ENCODE measurements at places on chromosomes 12 and 14. TPM values are rescaled to one million over a fixed set of nuclear protein-coding genes. Genes with fewer than 3 reads are reported as not detected.

DNA sequence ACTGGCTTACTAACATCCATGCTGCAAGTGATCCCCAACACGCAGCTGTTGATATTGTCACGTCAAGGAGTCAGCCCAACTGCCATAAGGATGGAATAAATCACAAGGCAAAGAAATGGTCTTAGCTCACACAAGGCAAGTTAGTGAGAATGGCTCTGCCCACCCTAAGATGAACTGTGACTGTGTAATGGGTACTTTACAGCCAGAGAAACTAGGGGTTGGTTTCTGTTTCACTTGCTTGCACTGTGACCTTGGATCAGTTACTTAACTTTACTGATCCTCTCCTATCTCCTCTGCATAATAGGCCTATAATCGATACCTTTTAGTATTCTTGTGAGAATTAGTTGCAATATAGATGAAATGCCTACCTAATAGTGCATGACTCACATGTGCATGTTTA lies 52.2 kb upstream of the ANO2 start:
- no peak for DNase-seq

DNA sequence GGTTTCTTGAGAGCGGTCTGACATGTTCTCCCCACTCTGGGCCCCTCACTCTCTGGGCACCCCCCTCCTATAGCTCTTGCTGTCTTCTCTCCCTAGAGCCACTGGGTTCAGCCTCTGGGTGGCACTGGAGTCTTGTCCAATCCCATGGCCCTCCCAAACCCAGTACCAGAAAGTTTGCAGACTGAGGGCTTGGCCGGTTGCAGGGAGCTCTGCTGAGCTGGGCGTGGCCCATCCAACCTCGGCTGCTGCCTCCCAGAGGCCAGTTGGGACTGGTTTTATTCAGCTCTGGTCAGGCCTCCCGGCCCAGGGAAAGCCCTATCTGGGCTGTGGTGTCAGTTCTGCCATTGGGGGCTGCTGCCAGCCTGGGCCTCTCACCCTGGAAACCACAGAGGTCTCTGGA lies 37.9 kb downstream of the ISCA2 start:
- peak; percentile 51 for DNase-seq

DNA sequence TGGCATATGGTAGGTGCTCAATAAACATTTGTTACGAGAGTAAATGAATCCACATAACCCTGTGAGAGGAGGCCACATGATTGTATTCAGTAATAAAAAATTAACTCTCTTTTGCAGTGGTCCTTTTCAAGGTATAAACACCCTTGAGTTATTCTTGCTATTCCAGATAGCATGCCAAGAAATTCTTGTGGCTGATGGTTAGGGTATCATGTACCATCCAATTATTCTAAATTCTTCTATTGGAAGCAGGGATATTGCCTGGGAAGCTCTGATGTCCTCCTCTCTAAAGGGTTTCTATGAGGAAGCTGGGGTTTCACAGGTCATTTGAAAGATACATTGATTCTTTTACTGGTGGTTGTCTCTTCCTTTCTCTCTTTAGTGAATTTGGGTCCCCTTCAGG lies 10.1 kb downstream of the AKAP6 start:
- DNase-seq = no peak

Gene SOAT2
- not detected for total RNA-seq

Gene STRAP
- 60.3 TPM for total RNA-seq

DNA sequence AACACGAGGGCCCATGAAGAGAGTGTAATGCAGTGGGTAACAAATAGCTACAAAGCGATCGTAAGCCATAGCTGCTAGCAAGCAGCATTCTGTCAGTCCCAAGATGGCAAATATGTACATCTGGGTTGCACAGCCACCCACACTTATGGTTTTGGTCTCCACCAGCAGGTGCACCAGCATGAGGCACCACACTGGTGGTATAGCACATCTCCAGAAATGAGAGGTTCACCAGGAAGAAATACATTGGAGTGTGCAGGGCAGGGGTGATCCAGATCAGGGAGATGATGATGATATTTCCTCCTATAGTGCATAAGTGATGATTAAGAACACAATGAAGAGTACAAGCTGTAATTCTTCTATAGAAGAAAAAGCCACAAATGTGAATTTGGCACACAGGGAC lies 26.4 kb upstream of the OR10A7 start:
- no peak for DNase-seq

DNA sequence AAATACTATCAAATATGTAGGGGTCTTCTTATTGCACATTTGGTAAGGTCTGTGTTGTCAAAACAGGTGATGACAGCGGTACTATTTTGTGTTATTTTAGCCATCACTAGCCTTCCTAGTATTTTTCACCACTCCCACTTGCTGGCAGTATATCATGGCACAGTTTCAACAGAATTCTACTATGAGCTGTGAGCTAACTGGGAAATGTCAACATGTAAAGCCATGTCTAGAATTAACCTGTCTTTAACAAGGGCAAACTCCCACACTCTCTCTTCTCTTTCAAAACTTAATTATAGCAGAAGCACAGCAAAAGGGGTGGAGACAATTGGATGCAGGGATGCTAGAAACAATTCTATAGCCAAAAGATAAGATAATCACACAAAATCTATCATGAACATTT lies 253.4 kb downstream of the PAX9 start:
- peak; percentile 48 for DNase-seq

- no peak for DNase-seq
These were observed 11.6 kb downstream of the DLK1 start for GRCh38 chr14:100738269-100738691.

Gene ESR2
- 0.21 TPM for total RNA-seq

GRCh38 chr14:45065540-45065939 lies 18.4 kb upstream of the PRPF39 start:
- DNase-seq = peak; percentile 34

Gene TCL1B
- total RNA-seq = not detected

DNA sequence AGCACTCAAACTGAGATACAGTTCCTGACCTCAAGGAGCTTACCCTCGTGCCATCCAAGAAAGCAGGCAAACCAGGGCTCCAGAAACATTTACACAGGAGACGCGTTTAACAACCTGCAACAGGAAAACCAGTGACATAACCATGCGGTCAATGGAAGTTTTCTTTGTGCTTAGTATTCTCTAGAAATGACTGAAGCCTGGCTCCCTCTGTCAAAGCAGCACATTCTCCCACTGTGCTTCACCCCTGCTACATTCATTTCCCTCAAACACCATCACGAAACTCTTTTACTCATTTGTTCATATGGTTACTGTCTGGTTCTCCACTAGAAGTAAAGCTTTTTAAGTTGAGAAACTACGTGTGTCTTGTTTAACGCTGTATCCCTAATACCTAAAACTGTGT lies 161.3 kb upstream of the CCND2 start:
- DNase-seq = no peak

Gene SGPP1
- 19.6 TPM for total RNA-seq

DNA sequence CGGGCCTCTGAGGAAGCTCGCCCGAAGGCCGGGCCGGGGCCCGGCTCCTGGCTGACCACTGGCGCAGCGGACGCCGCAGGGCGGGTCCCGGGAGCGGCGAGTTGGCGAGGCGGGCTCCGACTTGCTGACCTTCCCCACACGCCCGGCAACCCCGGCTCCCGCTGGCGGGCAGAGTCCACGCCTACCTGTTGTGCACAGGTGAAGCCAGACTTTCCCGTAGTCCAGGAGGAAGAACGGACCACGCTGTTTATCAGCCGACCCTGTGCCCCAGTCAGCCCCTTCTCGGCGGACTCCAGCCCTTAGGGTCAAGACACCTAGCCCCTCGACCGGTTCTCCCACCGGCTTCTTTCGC lies 407 bp downstream of the HEATR5A start:
- peak; percentile 57 for DNase-seq

Gene TMEM63C
- total RNA-seq = 0.92 TPM

GRCh38 chr12:96454396-96454795 lies 35.0 kb upstream of the CFAP54 start:
- DNase-seq = no peak

- no peak for DNase-seq
These were observed 86.3 kb downstream of the PLCZ1 start for GRCh38 chr12:18651525-18651924.

GRCh38 chr12:6883683-6884082 lies 10.6 kb upstream of the SPSB2 start:
- no peak for DNase-seq

DNA sequence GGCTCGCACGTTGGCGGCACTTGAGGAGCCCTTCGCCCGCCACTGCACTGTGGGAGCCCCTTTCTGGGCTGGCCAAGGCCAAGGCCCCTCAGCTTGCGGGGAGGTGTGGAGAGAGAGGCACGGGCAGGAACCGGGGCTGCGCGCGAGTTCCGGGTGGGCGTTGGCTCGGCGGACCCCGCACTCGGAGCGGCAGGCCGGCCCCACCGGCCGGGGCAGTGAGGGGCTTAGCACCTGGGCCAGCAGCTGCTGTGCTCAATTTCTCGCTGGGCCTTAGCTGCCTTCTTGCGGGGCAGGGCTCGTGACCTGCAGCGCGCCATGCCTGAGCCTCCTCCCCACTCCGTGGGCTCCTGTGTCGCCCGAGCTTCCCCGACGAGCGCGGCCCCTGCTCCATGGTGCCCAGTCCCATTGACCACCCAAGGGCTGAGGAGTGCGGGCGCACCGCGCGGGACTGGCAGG lies 71.6 kb upstream of the CNTN1 start:
- no peak for DNase-seq

GRCh38 chr12:91400271-91400670 lies 217.7 kb upstream of the DCN start:
- DNase-seq = no peak

Gene ANHX
- total RNA-seq = not detected

Gene L3HYPDH
- total RNA-seq = 42.9 TPM

DNA sequence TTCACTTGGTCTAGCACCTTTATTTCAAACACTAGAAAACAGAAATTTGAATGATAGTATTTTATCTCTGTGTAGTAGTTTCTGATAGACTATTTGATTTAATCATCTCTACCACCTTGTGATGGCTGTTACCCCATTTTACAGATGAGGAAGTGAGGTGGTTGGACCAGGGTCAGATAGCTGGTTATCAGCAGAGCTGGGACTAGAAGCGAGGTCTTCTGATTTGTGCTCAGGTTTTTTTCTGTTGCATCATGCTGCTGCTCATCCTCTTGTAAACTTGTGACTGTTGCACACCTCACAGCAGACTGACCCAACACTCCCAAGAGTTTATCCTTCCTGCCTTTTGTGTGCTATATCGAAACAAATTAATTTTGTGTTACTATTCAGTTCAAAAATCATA lies 10.1 kb upstream of the MANSC4 start:
- DNase-seq = no peak
